M059J (cell line): ENCODE measurements at places on chromosomes 3 and 15. TPM values are rescaled to one million over a fixed set of nuclear protein-coding genes. Genes with fewer than 3 reads are reported as not detected.

DNA sequence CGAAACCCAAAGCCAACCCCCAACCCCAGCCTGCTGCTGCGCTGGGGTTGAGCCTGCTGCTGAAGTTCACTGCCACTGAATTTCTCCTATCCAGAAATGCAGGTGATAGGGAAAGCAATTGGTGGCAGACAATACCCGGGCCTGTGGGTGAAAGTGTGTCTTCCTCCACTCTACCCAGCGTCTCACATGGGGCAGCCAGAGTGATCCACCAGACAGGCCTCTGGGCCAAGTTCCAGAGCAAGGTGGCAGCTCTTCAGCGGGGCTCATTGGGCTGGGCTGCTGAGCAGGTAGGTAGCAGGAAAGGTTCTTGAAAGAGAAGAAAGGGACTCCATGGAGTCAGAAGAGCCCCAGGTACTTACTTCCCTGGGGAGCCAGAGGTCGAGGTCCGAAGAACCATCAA is 6.0 kb downstream of the ADCY5 start:
- no peak for DNase-seq

- no peak for DNase-seq
Observed at GRCh38 chr3:4805662-4806061, 173.6 kb upstream of the BHLHE40 start.

DNA sequence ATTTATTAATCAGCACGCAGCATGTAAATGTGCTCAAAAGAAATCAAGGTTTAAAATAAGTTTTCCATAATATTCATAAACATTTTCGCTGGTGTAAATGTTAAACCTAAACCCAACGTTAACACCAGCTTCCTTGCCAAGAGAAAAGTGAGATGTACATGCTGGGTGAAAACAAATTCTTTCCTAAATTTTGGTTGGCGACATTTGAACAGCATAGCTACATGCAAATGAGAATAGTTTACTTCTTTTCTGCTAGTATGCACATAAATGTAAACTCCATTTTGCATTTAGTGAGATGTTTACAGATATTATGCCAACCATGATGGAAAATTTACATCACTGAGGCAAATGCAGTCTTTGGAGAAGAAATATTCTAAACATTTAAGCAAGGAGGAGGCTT is 182.2 kb downstream of the GAP43 start:
- no peak for DNase-seq

MYL3 gene
- total RNA-seq: 2.6 TPM in 1 of 2 replicates, not detected in the other

SOX2 gene
- total RNA-seq: 1.6 and 2.0 TPM in 2 replicates

GRCh38 chr3:126638790-126639189 is 16.1 kb downstream of the TXNRD3 start:
- no peak for DNase-seq

- peak; percentile 55 for DNase-seq
Observed at GRCh38 chr15:56168394-56168793, 75.3 kb downstream of the RFX7 start.

DNA sequence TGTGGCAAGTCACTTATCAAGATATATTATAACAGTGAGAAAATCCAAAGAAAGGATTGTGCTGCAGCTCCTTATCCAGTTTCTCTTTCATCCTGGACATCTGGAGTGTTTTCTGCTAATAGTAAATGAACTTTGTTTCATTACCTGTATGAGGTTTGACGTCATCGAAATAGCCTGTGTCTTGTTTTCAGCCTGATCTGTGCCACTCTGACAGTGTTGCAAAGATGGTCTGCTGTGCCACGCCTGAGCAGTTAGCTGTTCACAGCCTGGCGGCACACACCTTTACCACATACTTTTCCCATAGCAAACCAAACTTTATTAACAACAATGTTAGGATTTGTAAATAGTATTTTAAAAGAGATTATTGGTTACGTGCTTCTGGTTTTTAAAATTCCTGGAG is 34.0 kb downstream of the YEATS2 start:
- no peak for DNase-seq

- DNase-seq: no peak
Observed at GRCh38 chr3:47117807-47118364, 46.0 kb downstream of the SETD2 start.

DNA sequence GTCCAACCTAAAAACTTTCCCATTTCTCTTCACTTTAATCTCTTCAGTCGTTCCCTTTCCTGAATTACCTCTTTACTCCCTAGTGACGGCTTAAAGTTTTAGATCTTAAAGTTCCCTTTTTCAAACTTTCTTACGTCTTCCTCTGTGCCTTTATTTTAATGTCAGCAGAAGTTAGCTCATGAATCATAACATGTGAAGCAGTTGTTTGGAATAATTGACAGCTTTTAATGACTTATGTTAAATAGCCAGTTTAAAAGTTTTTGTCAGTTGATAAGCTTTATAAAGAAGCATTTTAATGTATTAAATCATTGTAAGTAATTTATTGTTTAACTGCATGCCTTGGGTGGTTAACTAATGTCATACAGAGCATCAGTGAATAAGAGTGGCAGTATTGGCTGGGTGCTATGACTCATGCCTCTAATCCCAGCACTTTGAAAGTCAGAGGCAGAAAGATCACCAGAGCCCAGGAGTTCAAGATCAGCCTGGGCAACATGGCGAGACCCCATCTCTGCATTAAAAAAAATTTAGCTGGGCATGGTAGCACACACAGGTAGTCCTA is 33.9 kb downstream of the PIK3CA start:
- DNase-seq: peak; percentile 76

DNA sequence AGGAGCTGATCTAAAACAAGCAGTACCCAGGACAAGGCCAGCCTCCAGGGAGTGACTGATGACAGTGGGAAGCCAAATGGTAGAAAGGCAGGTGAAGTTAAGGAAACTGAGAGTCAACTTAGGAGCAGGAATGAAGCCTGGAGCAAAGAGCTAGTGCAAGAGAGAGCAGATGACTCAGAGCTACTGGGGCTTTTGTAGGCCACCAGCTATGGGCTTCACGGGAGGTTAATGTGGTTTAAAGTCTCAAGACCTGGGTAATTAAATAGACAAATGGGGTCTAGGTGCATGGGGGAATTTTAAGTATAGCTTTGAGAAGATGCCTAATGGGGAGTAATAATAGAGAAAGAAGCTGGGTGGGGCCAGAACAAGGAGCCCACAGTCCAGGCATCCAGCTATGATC is 3.1 kb downstream of the CD86 start:
- peak; percentile 19 for DNase-seq

DNA sequence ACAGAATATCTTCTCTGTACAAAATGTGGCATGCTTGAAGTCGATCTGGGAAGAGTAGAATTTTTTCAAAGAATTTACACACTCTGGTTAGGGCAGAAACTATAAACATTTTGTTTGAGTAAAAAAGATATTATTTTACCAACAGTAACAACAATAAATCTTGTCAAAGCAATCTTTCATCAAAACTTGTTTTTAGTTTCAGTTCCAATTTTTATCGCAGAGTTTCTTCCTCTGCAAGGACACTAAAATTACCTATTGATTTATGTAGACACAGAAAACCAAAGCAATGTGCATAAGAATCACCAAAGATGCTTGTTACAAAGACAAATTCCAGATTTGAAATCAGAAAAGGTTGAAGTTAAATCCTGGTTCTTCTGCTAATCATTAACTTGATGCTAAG is 61.9 kb downstream of the CGGBP1 start:
- no peak for DNase-seq

UROC1 gene
- 0.02 TPM in 1 of 2 replicates, not detected in the other for total RNA-seq
